ENCODE measurements at places on chromosomes 12 and 14. TPM values are rescaled to one million over a fixed set of nuclear protein-coding genes. Genes with fewer than 3 reads are reported as not detected.

The LARP4 gene
- 39.1 TPM for total RNA-seq

GRCh38 chr12:43501703-43502102 lies 50.3 kb downstream of the ADAMTS20 start:
- peak; percentile 47 for DNase-seq

GRCh38 chr12:130970908-130971233 lies 17.2 kb downstream of the ADGRD1 start:
- DNase-seq, result no peak

DNA sequence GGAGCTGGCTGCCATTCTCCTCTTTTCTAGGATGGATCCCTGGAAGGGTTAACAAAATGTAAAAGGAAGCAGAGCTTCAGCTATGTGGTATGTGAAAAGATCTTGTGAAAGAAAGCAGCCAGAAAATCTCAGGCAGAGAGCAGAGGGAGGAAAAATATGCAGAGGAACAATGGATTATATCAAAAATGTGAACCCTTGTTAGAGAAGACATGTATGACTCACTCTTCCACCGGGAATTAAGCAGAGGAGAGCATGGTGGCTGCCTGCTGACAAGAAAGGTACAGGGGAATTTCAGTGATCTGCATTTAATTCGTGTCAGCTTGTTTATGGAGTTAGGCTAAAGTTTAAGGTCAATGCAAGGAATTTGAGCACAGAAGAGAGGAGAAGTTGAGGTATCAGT lies 46.3 kb downstream of the KCNA1 start:
- DNase-seq, result no peak

DNA sequence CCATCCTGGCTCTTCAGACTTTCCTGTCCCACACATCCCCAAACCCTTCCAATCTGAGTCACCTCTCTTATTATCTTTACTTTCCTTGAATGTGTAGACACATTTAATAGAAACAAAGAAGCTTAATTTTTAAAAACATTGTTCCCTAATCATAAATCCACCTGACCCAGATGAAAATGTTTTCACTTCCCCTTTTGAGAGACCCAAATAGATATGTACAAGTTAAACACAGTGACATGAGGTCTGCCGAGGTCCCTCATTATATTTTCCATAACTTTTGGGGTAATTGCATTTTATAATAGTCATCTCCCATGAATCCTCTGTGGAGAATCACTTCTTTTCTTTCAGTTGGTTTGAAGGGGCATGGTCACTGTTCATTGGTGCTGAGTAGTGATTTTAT lies 191.1 kb downstream of the GRIN2B start:
- DNase-seq, result no peak

The HOXC11 gene
- total RNA-seq, result 0.84 TPM

- no peak for DNase-seq
Measured at GRCh38 chr12:63521706-63522105, 146.6 kb downstream of the DPY19L2 start.

GRCh38 chr12:94469522-94469921 lies 9.9 kb upstream of the CEP83 start:
- no peak for DNase-seq

DNA sequence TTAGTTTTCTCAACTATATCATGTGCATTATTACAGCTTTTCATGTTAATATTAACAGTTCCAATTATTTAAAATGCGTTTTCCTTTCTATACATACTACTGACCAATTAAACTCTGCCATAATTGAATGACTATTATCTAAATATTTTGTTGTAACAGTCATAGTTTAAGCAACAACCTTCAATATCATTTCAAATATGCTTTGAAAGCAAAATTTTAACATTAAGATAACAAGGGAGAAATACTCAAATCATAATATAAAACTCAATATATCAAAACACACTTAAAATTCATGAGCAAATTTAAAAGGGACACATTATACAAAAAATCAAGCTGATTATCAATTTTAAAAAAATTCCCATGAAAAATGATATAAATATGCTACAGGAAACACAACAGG lies 40.5 kb downstream of the COCH start:
- DNase-seq, result no peak

- no peak for DNase-seq
Measured at GRCh38 chr12:23775208-23775607, 174.3 kb downstream of the SOX5 start.

The NEUROD4 gene
- not detected for total RNA-seq

DNA sequence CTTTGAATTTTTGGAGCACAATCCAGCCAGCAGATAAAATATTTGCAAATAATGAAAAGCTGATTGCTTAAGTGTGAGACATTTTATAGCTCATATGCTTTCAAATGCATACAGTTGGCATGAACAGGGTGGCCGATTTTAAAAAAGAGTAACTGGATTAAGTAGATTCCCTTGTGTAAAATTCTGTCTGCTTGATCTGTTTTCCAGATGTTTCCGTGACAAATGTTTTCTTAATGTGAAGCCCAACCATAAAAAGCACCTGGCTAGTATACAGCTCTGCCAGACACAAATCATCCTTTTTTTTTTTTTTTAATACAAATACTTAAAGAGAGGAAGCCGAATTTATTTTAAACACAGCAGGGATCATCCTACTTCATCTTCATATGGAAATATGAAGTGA lies 440.7 kb downstream of the CCER1 start:
- DNase-seq, result no peak

The HOXC13 gene
- total RNA-seq, result 9.0 TPM

DNA sequence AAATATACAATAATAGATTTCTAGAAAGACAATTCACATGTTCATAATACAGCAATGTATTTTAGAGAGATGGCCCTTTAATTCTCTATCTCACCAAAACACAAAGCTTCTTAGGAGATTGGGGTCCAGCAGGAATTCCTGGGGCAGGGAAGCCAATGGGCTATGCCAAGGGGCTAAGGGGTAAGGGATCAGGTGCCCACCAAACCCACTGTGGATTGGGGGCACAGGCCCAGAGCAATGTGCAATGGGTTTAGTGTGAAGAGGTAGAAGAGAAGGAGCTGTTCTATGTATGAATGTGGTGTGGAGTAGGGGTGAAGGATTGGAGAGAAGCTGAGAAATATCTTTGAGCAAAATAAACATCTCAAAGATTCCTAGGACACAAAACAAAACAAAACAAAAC lies 2.6 kb downstream of the HOXC13 start:
- no peak for DNase-seq

All from PC-3 (cell line).